NCI-H345 (cell line): ENCODE measurements at places on chromosomes 1 and 21.

GRCh38 chr21:17492415-17493168 lies 20.3 kb upstream of the CXADR start:
- no peak for DNase-seq

- DNase-seq: peak; percentile 52
Observed at GRCh38 chr1:171486048-171486519, 754 bp downstream of the PRRC2C start.

GRCh38 chr1:247415423-247416361 lies at the start of gene NLRP3:
NLRP3 (plus strand) TSS chr1:247416173; CDS start chr1:247418801, 2,628 bp downstream.
- no peak for DNase-seq

DNA sequence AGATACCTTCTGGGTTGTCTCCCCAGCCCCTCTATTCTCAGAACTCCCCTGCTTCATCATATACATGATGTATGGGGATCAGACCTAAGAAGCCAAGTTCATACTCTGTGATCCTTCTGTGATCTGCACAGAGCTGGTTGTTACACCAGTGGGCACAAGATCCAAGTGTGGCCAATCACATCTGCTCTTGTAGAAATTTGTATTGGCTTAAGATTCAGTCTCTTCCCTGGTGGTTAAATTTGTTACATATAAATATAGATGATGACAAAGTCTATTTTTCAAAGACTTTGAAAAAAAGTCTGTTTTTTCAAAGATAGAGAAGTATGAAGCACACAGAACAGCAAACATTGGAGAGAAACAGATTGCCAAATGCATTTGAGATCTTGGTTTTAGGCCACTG lies 135.8 kb upstream of the FGGY start:
- no peak for DNase-seq

DNA sequence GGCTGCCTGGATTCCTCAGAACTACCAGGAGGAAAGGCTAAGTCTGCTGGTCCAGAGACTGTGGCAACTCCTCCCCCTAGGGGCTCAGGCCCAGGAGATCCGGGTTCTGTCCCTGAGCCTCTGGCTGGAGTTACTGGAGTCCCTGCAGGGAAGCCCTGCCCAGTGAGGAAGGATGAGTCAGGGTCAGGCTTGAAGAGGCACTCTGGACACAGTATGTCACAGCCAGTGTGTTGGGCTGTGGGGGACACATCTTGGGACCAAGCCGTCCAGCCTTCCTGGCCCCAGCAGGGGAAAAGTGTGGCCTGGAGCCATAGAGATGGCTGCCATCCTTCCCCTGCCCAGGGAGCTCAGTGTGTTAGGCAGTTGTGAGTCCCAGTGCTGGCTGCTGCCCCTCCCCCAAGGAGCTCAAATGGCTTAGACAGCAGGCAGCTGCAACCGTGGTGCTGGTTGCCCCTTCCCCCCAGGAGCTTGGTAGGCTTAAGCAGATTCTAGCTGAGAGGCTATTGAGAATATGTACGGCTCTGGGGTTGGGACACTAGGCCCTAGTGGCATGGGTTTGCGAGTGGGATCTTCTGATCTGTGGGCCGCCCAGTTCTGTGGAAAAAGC lies 28.2 kb upstream of the RABGAP1L start:
- DNase-seq: no peak

DNA sequence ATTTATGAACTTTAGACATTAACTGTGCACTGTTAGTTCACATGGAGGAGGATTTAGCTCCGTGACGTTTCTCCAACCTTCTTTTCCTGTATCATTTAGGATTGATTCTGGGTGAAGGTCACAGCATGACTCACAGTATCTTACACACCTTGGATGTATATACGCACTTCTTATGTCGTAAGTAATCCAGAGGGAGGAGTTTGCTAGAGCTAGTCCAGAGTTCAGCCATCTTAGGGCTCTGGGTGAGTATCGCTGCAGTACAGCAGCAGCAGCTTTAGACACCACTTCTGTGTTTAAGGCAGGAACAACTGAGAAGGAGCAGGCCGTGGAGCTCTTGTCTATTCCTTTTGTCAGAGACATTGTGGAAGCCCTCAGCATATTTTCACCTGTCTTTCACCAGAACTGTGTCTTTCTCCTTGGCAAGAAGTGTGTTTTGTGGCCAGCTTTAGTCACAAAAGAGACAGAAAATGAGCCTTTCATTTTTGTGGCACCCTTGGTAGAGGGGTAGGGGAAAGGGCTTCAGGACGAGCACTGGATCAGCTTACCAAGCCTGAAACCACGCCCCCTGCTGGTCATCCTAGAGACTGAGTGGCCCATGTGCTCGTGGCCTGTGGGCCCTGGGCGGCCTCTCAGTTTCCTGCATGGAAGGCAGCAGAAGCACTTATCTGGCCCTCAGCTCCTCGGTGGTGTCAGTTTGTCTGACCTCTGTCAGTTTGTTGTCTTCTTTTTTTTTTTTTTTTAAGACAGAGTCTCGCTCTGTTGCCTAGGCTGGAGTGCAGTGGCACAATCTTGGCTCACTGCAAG lies 64.0 kb downstream of the ADARB1 start:
- peak; percentile 47 for DNase-seq

DNA sequence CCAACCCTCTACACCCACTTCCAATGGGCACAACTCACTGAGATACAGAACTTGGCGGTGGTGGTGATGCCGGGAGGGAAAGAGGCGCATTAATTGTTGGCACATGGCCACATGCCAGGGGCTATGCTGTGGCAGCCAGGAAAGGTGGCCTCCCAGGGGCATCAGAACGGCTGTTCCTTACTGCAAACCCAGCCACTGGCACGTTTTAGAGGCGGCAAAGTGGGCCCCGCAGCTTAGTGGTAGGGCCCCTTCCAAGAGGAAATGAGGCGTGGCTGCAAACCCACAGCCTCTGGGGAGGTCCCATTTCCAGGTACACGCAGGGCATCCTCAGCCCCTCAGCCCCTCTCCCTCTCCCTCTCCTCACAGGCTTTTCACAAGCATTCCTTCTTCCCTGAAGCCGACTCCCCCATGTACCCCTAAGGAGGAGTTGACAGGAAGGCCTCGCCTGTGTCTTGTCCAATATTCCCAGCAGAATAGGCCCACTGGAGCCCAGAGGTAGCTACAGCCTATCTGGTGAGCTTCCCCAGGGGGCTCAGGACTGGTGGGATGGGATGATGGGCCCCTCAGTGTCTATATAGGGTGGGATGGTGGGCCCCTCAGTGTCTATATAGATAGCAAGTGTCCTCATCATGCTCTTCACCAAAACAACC lies 166.2 kb downstream of the CLIC6 start:
- DNase-seq: peak; percentile 47

- no peak for DNase-seq
Observed at GRCh38 chr1:180150982-180151381, 3.7 kb upstream of the QSOX1 start.

GRCh38 chr1:235240960-235241359 lies 79.9 kb upstream of the RBM34 start:
- no peak for DNase-seq

- peak; percentile 5 for DNase-seq
Observed at GRCh38 chr1:75707191-75707590, 17.3 kb upstream of the ACADM start.

GRCh38 chr1:187960125-187960638 lies 1131.4 kb downstream of the PLA2G4A start:
- DNase-seq: no peak

GRCh38 chr1:13228343-13228781 lies 2.4 kb upstream of the PRAMEF18 start:
- no peak for DNase-seq

- DNase-seq: peak; percentile 85
Observed at GRCh38 chr1:150613061-150613920, 16.1 kb downstream of the ENSA start.

- DNase-seq: no peak
Observed at GRCh38 chr1:192367436-192367835, 50.6 kb downstream of the RGS21 start.

- no peak for DNase-seq
Observed at GRCh38 chr21:44572959-44573583, 458 bp upstream of the KRTAP10-4 start.

DNA sequence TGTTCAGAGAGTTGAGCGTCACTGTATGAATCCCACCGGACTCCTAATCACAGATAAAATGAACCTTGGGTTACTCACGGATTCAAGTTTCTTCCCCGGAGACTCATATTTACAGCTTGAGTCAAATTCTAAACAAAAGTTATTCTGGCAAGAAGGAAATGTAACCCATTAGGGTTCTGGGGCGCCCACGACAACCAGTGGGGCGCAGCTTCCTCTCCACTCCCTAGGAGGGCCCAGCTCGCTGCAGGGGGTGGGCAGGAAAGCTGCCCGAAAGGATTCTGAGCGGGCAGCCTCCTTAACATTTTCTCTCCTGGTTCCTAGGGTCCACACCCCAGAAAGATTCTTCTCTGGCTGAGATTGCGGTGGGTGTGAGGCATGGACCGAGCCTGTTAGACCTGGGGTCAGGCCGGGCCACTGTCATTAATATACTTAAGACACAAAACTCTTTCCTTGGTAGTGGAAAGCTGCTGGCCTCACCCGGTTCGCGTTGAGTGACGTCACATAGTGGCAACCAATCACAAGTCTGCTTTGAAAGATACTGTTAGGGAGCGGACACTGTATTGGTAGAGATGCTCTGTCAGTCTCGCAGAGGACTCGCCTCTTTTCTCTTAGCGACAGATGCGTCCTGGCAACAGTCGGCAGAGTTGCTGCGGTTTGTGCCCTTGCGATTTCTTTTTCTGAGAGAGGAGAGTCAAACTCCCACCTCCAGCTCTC lies 13.6 kb upstream of the MCOLN3 start:
- DNase-seq: peak; percentile 98

DNA sequence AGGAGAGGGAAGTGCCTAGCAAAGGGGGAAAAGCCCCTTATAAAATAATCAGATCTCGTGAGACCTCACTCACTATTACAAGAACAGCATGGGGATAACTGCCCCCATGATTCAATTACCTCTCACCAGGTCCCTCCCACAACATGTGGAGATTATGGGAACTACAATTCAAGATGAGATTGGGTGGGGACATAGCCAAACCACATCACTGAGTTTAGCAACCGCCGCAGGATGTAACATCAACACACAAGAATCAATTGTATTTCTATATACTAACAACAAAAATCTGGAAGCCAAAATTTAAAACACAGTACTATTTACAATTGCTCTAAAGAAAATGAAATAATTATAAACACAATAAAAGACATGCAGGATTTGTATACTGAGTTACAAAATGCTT lies 21.9 kb downstream of the DIRAS3 start:
- DNase-seq: no peak

DNA sequence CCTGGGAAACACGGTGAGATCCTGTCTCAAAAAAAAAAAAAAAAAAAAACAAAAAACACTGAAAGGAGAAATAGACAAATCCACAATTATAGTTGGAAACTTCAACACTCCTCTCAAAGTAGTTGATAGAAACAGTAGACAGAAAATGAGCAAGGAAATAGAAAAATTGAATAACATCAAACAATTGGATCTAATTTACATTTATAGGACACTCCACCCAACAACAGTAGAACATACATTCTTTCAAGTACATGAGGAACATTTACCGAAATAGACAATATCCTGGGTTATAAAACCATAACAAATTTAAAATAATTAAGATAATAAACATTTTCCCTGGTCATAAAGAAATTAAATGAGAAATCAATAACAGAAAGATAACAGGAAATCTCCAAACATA lies 14.9 kb upstream of the ZMYM1 start:
- DNase-seq: no peak
